CD14-positive monocyte (primary cell): ENCODE measurements at places on chromosomes 13 and 19.

- peak; percentile 69 for DNase-seq
These were observed 25.3 kb upstream of the SLC46A3 start for GRCh38 chr13:28744091-28744536.

- DNase-seq: no peak
These were observed 29.7 kb downstream of the MIPEP start for GRCh38 chr13:23859455-23859854.

- DNase-seq: no peak
These were observed 66.8 kb downstream of the SOX1 start for GRCh38 chr13:112133499-112134390.

DNA sequence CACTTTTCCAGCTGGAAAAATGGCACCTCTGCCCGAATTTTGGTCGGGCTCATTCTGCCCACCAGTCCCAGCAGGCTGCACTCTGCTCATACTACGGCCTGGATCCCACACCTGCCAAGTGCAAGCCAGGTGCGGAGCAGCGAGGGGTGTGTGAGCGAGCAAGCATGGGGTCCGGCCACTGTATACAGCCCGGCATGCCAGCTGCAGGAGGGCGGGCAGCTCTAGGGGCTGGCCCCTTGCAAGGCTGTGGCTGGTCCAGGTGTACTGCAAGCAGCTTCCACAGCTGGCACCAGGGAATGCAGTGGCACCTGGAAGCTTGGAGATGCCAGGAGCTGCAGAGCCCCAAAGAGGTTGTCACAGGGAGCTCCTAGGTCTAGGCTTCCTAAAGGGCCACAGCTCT, 2.7 kb upstream of the INTS6 start:
- DNase-seq: no peak

DNA sequence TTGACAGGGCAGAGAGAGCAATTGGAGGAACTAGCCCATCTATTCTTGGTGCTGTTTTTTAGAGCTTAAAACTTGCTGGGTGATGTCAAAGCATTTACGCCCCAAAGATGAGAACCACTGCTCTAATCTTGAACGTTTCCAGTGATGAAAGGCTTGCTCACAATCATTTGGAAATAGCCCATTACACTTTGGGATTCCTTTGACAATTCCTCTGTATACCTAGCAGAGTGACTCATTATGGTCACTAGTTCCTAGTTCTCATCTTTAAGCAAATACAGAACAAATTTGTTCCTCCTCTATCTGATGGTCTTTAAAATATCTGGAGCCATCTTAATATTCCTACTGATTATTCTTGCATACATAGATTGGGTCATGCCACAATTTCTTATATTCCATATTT, 112.3 kb downstream of the GPC6 start:
- no peak for DNase-seq

DNA sequence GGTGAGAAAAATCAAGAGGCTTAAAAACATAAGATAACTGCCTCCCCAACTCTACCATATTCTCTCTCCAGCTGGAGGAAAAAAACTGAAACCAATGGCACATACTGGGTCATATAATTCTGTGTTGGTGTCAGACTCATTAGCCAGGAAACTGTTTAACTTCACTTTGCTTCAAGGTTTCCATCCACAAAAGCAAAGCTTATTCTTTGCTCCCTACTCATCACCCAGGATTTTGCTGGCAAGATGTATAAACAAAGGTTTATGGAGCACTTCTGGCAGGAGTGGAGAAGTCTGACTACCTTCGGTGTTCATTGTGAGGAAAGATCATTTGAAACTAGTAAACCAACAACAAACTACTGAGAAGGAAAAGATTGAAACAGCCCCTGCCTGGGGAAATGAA, 197.5 kb upstream of the SERP2 start:
- DNase-seq: no peak
